ENCODE measurements at places on chromosomes 6 and 20.

DNA sequence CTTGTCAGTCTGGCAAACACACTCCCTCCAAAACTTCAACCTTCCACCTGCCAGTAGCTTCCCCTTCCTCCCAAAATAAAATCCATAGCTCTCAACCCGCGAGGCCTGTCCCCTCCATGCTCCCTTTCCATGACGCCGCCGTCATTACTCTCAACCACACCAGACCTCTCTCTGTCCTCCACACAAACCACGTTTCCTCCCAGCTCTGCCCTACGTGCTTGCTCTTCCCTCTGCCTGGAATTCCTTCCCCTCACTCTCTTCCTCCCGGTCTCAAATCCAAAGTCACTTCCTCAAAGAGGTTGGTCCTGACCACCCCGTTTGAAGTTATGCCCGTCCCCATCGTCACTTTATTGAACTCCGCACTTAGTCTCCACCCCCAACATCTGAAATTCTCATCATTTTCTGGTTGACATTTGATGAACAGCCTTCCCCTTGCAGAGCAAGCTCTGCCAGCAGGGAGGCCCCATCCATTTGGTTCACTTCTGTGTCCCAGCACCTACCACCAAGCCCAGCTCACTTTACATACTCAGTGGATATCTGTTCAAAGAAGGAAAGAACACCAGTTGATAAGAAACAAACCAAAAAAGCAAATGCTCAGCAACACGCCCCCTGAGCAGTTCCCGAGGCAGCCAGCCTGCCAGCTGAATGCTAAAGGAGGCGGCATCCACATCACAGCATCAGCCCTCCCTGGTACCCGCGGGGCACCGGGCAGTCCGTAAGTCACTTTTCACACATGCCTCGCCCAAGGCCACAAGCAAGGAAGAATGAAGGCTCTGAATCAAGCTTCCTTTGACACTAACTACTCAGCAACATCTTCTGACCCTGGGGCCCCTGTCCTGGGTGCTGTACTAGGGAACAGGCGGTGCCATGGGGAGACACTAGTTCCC lies 125.0 kb downstream of the NFATC2 start:
- DNase-seq: no peak

DNA sequence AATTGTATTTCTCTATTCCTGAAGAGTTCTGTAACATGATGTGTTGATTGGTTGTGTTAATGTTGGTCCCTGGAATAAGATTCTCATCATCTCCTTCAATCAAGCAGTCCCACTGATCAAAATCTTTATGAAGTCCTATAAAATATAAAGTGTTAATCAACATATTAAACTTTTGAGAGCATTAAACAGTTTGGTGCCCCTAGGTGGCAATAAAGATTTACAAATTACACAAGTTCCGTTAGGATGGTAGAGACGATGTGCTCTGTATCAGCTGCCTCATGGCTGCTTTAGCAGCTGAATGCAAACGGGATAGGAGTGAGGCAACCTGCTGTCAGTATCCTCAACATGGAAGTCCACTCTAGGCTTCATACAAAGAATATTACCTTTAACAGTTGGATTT lies 16.9 kb downstream of the TDRD6 start:
- DNase-seq: peak; percentile 42

GRCh38 chr20:57450419-57450818 lies 59.2 kb downstream of the RBM38 start:
- no peak for DNase-seq

- DNase-seq: no peak
These were observed 200.2 kb upstream of the SUPT3H start for GRCh38 chr6:45577836-45578504.

DNA sequence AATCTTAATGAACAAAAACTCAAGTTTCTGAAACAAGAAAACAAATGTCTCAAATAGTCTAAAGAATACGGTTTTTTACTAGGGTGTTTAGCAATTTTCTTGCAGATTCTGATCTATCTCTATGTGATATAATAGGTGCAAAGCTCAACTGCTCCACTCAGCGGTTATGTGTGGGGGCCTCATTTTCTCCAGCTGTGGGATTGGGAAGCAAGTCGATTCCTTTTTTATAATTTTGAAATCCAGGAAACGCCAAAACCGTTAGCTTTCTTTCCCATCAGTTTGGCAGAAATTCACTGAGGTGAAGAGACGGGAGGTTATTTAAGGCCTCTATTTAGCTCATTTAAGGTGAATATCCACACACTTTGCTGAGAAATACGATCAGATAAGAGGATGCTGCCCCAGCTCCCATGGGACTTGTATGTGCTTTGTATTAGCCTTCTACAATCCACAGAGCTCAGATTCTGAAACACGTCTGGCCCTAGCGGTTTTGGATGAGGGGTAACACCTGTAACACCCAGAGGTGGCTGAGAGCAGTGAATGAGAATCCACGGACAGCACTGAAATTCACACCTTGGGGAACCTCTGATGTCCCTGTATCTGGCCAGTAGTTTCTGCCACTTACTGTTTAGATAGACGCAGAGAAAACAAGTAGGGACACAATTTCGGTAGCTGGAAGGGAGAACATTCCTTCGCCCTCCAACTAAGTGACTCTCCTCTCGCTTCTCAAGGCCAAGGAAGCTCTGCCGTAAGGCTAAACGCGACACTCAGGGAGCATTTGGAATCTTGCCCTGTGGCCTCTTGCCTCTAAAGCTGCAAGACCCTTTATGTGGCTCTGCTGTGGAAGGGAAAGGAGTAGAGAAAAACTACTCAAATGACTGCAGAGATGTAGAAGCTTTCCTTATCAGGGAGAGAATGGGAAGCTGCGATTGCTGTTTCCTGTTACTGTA lies 6.5 kb upstream of the BCAS4 start:
- DNase-seq: peak; percentile 65

- DNase-seq: no peak
These were observed at the start of gene SIM1 for GRCh38 chr6:100464903-100465700. SIM1 (minus strand) TSS chr6:100464921; CDS start chr6:100463468, 1,453 bp downstream.

DNA sequence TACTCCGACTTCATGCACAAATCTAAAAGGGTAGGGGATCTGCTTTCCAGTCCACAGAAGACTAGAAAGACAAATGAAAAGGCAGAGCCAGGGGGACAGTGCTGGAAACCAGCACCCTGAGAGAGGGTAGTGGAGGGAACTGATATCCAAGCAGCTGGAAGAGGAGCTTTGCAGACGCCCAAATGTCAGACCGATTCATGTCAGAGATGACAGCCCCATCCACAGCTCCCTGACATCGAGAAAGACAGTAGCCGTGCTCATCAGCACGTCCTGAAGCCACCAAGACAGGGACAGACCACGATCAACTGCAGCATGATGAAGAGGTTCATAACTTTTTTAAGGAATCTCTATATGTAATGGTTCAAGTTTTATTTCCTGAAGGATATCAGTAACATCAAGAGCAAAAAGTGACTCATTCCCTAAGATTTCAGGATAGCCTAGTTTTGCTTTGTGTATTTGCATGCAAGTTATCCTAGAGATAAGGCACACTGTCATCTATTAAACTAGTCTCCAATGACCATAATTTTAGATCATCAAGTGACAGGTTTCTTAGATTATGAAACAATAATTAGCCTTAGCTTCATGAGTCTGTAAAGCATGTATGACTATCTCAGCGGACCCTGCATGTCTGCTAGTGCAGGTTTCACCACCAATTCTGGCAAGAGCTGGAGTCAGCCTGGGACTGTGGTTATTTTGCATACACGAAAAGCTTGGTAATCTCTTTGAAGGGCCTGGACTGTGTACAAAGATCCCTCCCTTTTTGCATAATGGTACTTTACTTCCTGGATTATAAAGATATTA lies 43.0 kb downstream of the PRDM1 start:
- DNase-seq: peak; percentile 13

DNA sequence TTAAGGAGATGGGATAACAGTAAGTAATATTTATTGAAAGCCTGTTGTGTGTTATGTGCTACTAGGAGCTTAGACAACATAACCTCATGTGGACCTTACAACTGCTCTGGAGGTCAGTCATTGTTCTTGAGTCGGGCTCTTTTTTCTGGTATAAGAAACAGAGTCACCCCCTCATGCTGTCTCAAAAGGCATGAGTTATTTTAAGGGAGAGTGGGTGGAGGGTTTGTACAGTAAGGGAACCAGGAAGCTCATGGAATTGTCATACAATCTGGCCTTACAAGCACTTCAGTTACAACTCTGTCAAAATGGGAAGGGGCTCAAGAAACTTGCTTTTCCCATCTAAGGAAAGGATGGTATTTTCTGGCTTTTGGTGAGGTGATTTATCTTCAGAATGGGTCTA lies 16.5 kb upstream of the DSE start:
- no peak for DNase-seq

DNA sequence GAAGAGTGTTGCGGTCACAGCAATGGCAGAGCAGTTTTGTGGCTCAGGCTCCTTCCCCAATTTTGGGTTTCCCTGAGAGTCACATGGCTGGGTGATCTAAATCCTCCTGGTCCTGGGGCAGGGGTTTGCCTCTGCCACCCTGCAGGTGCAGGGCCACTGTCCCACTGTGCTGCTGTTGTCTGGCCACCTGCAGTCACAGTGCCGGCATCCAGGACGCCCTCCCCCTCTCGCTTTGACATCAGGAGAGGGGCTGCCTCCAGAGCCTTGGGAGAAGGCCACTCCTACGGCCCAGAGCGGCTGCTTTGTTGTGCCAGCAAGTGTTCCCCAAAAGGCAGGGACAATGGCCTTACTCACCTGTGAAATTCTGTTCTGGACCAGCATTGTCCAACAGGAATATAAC lies 449.0 kb downstream of the QKI start:
- DNase-seq: no peak

DNA sequence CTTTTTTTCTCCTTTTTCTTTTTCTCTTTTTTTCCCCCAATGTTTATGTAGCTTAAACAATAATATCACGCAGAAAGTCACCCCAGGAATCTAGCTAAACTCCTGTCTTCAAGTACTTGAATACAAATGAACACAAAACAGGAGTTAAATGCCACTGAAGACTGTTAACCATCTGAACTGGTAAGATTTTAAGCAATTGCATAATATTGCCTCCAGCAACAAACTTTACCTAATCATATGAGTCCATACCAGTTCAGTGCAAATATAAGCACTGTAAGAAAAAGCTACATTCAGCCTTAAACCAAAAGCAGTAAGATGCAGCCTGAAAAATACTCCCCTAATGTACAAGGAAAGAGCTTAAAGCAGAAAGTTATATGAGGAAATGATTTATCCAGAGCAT lies 173.9 kb upstream of the TFAP2D start:
- DNase-seq: no peak

DNA sequence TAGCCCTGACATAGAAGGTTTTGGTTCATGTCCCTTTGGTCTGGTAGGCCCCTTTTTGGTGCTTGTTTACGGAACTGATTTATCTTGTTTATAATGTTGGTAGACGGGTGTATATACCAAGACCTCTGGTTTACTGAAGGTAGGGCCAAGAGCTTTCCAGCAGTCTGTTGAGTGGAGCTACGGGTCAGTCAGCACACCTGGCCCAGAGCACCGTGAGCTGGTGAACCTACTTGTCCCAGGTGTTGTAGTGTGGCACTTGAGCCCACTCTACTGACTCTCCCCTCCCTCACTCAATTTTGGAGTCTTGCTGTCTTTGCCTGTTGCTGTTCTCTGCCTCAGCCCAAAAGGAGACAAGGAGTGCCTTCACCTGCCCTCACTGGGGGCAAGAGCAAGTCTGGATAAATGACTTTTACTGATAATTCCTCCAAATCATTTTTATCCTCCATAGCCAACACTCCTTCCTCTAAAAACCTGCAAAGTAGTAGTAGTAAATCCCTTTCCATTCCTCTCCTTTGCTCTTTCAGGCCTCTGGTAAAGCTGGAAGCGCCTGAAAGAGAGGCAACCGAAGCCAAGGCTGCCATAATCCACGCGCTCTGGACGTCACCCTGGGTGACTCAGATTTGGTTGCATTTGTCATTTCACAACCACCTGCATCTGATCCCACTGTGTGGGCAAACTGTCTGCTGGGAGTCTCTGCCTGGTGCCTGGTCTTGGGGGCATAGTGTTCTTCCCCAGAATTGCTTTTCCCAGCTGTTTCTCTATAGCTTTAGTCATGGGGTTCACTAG lies 22.2 kb downstream of the RREB1 start:
- DNase-seq: no peak

DNA sequence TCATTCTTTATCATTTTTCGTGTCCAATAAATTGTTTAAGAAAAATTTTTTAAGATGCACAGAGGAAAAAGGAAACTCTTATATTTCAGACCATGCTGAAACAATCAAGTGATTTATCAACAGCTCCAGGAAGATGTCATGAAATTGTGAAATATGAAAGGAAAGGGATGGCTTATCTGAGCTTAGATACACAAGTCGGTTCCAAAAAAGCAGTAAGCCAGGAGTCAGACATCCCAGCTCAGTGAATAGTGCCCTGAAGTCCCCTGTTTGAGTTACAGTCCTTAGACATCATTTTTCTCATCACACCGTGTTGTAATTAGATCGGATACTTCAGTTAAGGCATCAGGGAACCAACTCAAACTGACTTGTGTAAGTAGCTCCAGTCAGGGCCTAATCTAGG lies 91.0 kb upstream of the SSTR4 start:
- no peak for DNase-seq

DNA sequence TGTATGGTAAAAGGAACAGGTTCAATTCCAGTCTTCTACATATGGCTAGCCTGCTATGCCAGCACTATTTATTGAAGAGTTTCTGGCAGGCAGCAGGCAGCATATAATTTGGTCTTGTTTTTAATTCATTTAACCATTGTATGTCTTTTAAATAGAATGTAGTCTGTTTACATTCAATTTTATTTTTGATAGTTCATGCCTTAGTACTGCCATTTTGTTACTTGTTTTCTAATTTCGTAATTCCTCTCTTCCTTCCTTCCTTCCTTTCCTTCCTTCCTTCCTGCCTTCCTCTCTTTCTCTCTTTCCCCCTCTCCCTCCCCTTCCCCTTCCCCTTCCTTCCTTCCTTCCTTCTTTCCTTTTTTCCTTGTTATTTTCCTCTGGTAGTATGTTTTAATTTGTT lies 17.6 kb upstream of the OR2J2 start:
- no peak for DNase-seq

GRCh38 chr6:48624631-48625030 lies 513.6 kb upstream of the PTCHD4 start:
- no peak for DNase-seq

GRCh38 chr6:16544006-16544405 lies 217.3 kb downstream of the ATXN1 start:
- peak; percentile 67 for DNase-seq

DNA sequence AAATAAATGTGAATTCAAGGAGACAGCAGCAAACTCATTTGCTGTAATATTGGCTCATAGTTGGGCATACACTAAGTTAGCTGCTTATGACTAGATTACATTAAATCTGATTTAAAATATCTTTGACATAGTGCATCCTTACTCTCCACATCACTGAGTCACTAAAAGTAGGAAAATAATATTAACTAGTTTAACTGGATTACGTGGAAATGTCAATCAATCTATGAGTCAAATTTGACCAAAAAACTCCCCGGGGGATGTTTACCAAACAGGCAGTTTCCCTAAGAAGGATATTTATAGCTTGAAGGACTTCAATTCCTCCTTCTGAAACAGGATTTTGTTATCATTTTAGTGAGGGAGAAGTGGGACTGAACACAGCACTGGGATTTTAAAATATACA lies 366.5 kb downstream of the ESR1 start:
- no peak for DNase-seq

- DNase-seq: no peak
These were observed 372.0 kb upstream of the FLRT3 start for GRCh38 chr20:14709439-14709838.

All from kidney glomerular epithelial cell (primary cell).